ENCODE measurements at places on chromosomes 1 and 21.

DNA sequence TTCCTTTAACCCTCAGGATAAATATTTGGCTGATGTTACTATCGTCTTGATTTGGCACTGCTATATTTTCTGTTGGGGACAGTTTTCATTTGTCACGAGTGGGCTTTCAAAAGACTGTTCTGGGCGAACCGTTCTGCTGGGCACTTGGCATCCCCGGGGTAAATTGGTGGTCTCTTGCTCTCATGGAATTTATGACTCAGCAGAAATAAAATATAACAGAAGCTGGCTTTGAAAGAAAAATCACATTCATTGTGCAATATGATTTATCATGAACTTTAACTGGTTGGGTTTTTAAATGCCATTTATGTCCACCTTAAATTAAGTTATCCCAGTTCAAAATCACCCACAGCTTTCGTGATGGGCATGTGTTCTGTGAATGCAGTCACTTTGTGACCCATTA is 147.3 kb downstream of the KAZN start:
- no peak for DNase-seq

- DNase-seq: no peak
Observed at GRCh38 chr1:66415866-66416265, 118.1 kb upstream of the SGIP1 start.

DNA sequence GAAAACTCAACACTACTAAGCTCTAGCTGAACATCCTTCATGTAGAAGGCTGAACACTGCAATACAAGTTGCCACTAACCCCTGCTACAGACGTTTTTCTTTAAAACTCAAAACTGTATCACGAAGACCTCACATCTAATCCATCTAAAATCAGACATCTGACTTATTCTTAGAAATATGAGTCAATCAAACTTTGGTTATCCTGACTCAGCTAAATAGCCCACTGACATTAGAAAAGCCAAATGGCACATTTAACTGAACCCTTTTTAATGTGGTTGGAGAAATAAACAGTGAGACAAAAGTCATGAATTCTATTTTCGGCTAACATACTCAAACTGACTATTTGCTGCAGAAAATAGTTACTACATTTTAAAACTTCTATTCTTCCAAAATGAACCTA is 35.6 kb downstream of the WLS start:
- DNase-seq: no peak

- DNase-seq: no peak
Observed at GRCh38 chr21:46120301-46121285, 22.7 kb downstream of the COL6A2 start.

DNA sequence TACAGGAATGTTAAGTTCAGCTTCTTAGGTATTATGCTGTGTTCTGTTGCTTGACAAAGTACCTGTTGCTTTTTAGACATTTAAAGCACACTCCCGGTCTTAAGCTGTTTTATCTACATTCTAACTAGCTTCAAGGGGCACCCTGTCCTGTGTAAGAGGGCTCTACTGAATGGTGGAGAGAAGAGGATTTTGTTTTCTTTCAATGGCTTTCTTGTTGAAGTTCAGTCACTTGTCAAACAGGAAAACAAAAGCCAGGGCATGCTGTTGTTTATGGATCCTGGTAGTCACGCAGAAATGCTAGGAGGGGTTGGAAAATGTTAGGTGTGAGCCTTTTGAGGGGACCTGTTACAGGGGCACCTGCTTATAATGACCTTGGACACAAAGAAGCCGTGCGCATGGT is 30.7 kb downstream of the PGM1 start:
- no peak for DNase-seq

GRCh38 chr21:45975020-45975666 is 6.4 kb upstream of the COL6A1 start:
- no peak for DNase-seq

GRCh38 chr21:42460391-42461184 is 35.4 kb downstream of the RSPH1 start:
- DNase-seq: peak; percentile 69

Data from NCI-H187 (cell line).